ENCODE measurements at places on chromosomes 6 and 20. TPM values are rescaled to one million over a fixed set of nuclear protein-coding genes. Genes with fewer than 3 reads are reported as not detected.

TRIM40 gene
- total RNA-seq = not detected

PDYN gene
- total RNA-seq = not detected

CAGE1 gene
- 0.17 TPM for total RNA-seq

MMP24 gene
- 0.29 TPM for total RNA-seq

ADGB gene
- not detected for total RNA-seq

APOM gene
- 1.3 TPM for total RNA-seq

MYH7B gene
- total RNA-seq = 0.15 TPM

TGM3 gene
- under 0.01 TPM for total RNA-seq

BPIFB3 gene
- not detected for total RNA-seq

ARHGAP18 gene
- 18.2 TPM for total RNA-seq

TMEM200A gene
- total RNA-seq = 44.5 TPM

LGSN gene
- total RNA-seq = not detected

GNRH2 gene
- total RNA-seq = 0.50 TPM

RXRB gene
- total RNA-seq = 36.4 TPM
